ENCODE measurements at places on chromosomes 4 and X.

GRCh38 chrX:129495900-129496299, 27.4 kb downstream of the SMARCA1 start:
- no peak for DNase-seq

GRCh38 chr4:2423066-2423465, 4.3 kb downstream of the CFAP99 start:
- no peak for DNase-seq

- DNase-seq: no peak
Measured at GRCh38 chrX:4570151-4570550, 856.7 kb upstream of the PRKX start.

DNA sequence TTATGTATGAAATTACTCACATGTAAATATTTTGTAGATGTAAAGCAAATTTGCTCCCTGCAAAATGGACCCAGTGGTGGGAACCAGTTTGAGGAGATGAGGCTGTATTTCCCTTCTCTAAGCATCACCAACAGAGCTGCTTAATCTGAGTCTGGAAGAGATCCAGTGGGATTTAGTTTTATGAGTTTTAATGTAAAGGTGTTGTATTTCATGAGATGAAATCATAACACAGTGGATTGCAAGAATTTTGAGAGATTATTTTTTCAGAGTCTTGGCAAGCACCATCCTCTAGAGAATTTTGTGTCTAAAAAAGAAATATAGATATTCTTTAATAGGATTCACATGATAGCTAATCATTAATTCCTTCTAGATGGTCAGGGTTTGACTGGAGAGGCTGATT, 35.6 kb upstream of the SFRP2 start:
- no peak for DNase-seq

- no peak for DNase-seq
Measured at GRCh38 chr4:81808011-81808672, 336.4 kb upstream of the RASGEF1B start.

GRCh38 chr4:38724475-38724808, 58.3 kb downstream of the TLR10 start:
- DNase-seq: no peak

DNA sequence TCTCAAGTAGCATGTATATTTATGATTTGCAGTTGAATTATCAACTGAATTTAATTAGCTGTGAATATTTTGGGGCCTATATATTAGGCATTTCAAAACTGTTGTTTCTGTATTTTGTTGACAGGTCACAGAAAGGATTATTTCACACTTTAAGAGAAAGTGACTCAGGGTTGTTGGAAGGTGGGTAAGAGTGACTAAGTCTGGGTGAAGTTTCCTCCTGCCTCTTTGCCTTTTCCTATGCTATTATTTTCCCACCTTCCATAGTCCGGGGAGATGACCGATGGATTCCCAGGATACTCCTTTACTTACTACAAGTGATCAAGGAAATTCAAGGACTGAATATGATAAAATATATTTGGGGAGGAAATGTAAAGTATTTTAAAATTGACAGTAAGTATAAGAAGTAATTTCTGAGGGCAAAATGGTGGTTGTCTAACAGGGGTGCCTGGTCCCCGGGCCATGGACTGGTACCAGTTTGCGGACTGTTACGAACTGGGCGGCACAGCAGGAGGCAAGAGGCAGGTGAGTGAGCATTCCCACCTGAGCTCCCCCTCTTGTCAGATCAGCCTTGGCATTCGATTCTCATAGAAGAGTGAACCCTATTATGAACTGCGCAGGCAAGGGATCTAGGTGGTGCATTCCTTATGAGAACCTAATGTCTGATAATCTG, 175.5 kb upstream of the GPRIN3 start:
- DNase-seq: no peak

DNA sequence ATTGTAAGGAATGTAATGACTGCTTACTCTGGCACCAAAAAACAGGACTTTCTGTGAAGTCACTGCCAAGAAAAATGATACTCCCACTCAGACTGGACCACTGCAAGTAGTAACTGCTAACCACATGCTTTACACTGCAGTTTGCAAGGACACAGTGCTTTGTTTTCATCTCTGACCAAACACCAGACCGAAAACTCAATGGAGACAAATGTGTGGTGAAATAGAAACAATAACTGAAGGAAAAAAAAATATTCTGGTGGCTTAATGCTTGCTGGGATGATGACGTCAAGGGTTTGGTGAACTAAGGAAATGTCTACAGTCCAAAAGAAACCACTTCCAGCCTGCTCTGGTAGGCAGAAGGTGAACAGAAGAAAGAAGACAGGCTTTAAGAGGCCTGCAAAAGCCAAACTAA, 13.2 kb downstream of the GPC4 start:
- peak; percentile 50 for DNase-seq

- peak; percentile 52 for DNase-seq
Measured at GRCh38 chr4:182448281-182449151, 205.3 kb downstream of the TENM3 start.

DNA sequence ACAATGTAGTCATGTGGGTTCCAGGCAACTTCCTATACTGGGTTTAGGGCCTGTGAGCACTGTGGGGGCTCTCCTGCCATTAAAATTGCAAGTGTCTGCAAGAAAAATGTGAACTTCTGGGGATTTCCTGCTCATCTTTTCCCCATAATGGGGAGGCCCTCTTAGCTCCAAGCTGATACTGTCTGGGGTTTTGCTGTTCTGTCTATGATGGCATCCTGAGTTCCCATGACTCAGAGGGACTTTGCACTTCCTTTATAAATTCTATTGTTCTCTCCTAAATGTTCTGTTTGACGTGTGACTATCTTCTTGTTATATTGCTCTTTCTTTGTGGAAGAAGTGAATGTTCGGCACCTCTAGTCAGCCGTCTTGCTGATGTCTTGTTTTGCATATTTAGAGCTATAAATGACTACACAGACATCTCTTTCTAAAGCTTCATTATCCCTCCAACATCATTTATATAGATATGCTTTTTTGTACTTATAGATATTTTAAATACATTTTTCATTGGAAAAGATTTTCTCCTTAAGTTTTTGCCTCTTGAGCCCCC, 465.8 kb downstream of the NAF1 start:
- DNase-seq: no peak

DNA sequence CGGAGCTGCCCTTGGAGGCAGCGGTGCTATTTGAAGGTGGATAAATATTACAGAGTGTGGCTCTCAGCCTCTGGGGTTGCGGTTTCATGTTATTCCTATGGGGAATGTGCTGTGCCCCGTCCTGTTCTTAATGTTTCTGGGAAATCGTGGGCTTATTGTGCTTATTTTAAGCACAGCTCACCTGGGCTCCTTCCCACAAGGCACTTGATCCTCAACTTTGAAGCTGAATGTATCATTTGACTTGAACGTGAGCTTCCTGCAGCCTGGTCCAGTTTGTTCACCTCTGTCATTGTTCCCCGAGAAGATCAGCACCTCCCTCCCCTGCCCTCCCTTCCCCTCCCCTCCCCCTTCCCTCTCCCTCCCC, 3.9 kb downstream of the SORCS2 start:
- no peak for DNase-seq

GRCh38 chr4:77120886-77121508, 36.0 kb upstream of the CCNG2 start:
- DNase-seq: no peak

GRCh38 chr4:123060039-123060770, 137.8 kb upstream of the NUDT6 start:
- DNase-seq: no peak

- DNase-seq: no peak
Measured at GRCh38 chr4:90318193-90318592, 191.0 kb downstream of the CCSER1 start.

- no peak for DNase-seq
Measured at GRCh38 chr4:152188801-152189200, 347.1 kb downstream of the FBXW7 start.

DNA sequence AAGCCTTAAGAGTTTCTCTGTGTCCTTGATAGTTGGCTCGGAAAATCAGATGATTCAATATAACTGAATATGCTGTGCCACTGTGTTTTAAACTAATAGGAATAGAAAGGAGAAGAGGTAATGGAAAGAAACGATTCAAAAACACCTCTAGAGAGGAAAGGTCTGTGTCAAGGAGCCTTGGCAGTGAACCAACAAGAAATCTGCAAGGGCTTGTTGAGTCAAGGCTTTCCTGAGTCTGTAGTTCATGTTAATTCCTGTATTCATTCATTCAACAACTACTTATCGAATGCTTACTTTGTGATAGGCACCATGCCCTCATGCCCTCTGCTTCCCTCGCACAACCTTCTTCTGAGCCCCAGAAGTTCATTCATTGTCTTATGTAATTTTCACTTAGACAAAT, 336.0 kb downstream of the PDHA2 start:
- no peak for DNase-seq

DNA sequence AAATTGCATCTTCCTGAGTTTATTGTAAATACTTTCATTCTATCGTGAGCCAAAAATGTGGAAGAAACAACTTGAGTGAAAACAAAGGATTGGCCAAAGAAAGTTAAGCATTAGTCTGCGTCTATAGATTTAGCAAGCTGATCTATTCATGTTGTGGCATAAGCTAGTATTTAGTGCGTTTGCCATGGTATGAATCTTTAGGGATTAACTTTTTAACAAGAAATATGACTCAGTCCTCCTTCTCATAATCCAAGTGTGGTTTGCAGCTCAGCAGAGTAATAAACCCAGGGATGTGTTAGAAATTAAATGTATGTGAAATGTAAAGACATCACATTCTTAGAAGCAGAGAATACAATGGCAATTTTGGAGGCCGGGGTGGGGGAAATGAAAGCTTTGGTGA, 1110.9 kb downstream of the NLGN4X start:
- no peak for DNase-seq

- DNase-seq: no peak
Measured at GRCh38 chr4:164011791-164012190, 517.3 kb downstream of the TMA16 start.

GRCh38 chrX:75301060-75301459, 27.2 kb downstream of the UPRT start:
- DNase-seq: no peak
